ENCODE measurements at places on chromosomes 4 and X.

DNA sequence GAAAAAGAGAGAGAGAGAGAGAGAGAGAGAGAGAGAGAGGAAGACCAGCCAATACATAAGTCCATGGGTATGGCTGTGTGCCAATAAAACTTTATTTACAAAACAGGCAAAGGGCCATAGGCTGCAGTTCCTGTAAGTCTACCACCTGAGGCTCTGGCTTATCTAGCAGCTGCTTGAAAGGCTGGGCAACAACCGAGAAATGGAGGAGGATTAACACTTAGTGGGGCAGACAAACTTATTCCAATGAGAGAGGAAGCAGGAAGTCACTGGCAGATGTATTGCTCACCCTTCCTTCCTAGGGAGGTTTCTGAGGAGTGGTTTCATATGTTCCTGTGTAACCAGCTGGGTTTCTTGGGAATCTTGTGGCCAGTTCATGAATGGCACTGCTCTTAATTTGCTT lies 4.7 kb upstream of the GPR143 start:
- DNase-seq, result no peak

GRCh38 chr4:102483120-102483519 lies 18.0 kb upstream of the NFKB1 start:
- no peak for DNase-seq

- DNase-seq, result no peak
These were observed 7.7 kb downstream of the CPZ start for GRCh38 chr4:8600266-8600665.

DNA sequence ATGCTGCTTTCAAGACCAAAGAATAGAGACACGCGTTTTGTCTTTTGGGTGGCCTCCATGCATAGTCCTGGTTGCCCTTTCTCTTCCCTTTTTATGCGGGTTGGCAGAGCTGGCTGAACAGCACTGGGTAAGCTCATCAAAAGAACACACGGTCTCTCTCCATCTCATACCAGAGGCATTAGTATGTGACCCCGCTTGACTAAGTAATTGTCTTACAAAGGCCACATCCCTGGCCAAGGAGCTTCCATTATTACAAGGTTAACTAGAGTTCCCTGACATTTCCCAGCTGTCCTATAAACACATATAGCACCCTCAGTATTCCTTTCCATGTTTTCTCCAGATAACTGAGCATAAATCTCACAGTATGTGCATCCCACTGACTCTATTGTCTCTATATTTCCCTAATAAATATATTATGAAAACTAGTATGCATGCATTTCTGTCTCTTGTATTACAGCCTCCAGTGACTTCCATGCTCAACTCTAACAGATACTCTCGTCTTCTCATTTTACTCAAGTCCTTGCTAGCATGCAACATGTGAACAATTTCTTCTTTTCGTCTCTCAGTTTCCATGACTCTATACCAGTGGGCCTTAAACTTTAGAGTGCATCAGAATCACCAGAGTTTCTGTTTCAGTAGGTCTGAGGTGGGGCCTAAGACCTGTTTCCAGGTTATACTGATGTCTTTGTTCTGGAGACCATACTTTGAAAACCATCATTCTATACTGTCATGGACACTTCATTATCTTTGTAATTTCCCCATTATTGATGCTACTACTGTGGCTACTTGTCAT lies 247.7 kb upstream of the ARSJ start:
- no peak for DNase-seq

GRCh38 chrX:120402369-120402768 lies 40.5 kb downstream of the ATP1B4 start:
- DNase-seq, result no peak

GRCh38 chr4:89949782-89950387 lies 55.2 kb downstream of the MMRN1 start:
- DNase-seq, result no peak

GRCh38 chr4:139297001-139297410 lies 4.3 kb upstream of the NAA15 start:
- DNase-seq, result no peak

DNA sequence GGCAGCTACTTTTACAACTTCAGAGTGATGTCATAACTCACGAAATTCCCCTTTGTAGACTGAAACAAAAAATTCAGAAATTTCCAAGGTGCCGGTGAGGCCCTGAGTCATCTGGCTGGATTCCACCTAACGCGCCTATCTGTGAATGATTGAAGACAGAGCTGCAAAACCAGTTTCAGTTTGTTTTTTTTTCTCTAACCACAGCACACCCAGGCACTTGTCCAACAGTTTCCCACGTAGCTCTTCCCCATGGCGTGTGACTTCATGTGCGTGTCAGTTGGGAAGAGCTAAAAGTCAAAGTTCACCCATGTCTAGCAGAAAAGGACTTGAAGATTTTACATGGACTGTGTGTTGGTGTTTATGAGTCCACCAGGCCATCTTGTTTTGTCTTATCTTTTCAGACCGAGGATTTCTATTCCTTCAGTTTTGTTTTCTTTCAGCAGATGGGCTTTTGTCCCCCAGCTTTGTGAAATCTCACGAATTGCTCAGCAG lies 16.4 kb downstream of the TCEANC start:
- DNase-seq, result no peak

All from H9 (cell line).